ENCODE measurements at places on chromosomes 12 and 14.

- DNase-seq, result peak; percentile 56
Measured at GRCh38 chr12:47838286-47838931, 18.7 kb upstream of the HDAC7 start.

DNA sequence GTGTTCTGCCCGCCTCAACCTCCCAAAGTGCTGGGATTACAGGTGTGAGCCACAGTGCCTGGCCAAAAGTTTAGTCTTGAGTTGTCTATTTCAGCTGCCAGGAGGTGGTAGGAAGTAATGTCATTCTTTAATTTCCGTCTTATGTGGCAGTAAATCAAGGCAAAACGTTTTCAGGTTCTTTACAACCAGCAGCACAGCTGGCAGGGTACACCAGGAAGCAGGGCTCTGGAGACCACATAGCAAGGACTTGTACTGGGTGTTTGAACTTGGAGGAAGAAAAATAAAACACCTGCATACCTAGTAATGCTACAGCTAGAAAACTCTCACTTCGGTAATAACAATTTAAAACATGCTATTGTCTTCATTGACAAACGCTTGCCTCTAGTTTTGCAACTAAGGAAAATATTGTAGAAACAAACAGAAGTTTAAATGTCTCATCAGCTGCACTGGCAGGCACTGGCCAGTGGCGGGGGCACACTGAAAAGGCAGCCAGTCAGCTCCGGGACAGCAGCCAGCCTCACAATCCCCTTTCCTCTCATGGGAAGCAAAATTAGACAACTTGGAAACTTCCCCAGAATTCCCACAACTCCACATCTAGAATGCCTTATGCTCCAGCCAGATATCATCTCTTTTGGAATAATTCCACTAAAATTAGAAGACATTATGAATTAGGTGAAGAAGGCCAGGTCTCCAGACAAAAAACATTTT lies 72.2 kb downstream of the CLIP1 start:
- no peak for DNase-seq

- no peak for DNase-seq
Measured at GRCh38 chr12:131828671-131829355, 620 bp downstream of the MMP17 start.

DNA sequence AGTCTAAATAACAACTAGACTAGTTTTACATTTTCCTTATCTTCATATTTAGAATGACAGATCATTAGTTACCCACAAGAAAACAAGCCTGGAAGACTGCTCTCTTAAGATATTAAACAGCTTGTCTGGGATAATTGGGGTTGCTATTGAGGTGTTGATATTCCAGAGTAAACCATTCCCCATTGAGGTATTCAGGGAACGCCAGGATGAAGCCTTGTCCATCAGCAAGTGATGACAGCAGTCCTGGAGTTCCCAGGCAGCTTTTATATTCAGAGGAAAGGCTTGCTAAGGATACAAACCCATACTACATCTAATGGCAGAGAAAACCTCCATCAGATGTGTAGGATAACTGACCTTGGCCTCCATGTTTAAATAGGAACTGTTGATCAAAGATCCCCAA lies 168.4 kb downstream of the MSRB3 start:
- no peak for DNase-seq

- DNase-seq, result no peak
Measured at GRCh38 chr12:133202493-133203343, 21.4 kb downstream of the ZNF268 start.

DNA sequence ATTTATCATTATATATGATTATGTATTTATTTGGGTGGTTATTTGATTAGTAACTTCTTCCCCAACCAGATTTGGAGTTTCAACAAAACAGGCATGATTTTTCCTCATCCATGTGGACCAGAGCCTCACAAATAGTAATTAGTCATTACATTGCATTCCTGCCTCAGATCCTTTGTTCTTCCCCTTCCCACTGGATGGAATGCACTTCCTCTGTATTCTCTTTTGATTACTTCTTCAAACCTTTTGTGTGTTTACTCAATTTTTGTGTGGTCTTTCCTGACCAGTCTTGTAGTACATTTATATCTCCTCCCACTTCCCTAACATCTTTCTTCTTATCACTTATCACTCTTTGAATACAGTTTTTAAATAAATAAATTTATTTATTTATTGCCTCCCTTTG lies 15.5 kb downstream of the SYT1 start:
- no peak for DNase-seq

DNA sequence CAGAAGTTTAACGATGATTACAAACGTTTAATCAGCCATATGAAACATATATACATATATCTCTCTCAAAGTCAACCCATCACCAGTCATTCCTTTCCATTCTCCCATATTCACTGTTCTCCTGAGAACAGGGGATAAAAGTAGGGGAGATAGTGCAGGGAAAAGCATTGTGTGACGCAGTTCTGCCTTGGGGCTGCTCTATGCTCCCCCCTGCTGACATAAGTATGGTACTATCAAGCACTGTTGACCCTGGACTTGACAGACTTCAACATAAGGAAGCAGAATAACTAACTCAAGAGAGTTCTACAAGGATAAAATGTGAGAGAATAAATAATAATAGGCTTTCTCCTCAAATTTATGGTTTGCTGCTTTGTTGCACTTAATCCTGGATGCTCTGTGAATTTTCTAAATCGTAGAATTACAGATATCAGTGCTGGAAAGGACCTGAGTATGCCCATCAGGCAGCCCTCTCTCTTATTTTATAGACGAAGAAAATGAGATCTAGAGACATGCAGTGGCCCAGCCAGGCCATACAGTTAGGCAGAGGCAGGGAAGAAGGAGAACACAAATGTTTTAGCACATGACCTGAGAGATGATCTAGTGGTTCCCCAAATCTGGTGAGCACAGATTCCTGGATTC lies 87.2 kb downstream of the SCN8A start:
- peak; percentile 46 for DNase-seq

DNA sequence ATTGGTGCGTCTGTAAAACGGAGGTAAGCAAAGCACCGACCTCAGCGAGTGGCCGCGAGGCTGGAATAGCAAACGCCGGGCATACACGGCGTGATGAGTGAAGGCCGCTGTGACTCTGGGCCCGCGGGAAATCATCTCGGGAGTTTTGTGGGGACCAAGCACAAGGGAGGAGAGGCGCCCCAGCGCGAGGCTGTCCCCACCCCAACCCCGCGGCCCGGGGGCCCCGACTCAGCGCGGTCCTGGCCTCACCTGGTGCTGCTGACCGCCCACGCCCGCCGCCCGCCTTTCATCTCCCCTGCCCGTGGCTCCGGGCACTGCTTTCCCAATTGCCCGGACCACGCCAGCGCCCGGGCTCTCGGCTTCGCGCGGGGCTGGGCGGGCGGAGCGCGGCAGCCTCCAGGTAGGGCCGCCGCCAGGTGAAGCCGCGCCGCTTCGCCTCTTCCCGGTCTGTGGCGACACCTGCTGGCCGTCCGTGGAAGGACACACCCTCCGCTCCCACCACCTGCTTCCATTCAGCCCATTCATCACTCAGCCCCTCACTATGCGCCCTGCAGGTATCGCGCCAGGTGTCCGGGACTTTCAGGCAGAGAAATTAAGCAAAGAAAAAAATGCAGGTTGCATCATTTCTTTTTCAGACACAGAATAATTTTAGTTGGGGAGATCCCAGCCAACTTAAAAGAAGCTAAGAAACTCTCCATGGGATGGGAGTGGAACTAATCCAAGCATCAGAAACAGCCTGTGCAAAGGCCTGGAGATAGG lies 360.4 kb downstream of the MED13L start:
- peak; percentile 74 for DNase-seq

DNA sequence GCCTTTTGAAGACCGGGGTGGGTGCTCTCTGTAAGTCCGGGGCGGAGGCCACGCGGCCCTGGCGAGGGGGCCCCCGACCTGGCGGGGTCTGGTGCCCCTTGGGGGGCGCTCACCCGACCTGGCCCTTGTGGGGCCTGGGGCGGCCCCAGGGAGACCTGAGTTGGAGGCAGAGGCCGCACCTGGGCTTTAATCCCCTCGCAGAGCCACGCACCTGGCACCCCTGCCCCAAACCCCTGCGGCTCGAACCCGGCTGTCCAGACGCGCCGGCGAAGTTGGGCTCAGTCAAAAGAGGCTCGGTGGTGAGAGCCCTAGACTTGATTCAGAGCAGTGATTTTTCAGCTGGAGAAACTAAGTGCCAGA lies 267 bp downstream of the CFAP251 start:
- DNase-seq, result no peak

DNA sequence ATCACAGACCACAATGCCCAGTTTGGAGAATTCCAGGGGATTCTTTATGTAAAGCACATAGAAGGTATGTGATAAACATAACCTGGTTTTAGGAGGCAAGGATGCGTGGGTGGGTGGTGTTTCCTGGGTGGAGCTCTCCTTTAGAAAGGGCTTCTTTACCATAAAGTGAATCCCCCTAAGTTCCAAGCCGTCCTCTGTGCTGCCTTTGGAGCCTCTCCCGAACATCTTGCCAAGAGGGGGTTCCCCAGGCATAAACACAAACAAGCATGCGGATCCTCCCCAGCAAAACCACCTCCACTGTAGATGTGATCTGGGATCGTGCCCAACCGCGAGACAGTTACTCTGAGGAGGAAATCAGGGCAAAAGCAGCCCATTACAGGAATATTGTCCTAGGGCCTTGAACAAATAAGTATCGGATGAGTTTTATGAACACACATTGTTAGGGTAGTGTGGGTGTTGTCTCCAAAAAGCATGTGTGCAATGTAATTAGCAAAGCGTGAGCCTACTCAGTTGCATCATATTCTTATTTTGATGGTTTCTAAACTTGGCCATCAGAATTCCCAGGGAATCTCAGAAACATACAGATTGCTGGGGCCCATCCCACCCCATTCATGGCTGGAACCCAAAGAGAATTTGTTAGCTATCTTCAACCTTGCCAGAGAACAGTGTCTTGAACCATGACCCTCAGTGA lies 48.8 kb upstream of the CORO1C start:
- no peak for DNase-seq

GRCh38 chr12:38607295-38607694 lies 290.7 kb downstream of the ALG10B start:
- no peak for DNase-seq

DNA sequence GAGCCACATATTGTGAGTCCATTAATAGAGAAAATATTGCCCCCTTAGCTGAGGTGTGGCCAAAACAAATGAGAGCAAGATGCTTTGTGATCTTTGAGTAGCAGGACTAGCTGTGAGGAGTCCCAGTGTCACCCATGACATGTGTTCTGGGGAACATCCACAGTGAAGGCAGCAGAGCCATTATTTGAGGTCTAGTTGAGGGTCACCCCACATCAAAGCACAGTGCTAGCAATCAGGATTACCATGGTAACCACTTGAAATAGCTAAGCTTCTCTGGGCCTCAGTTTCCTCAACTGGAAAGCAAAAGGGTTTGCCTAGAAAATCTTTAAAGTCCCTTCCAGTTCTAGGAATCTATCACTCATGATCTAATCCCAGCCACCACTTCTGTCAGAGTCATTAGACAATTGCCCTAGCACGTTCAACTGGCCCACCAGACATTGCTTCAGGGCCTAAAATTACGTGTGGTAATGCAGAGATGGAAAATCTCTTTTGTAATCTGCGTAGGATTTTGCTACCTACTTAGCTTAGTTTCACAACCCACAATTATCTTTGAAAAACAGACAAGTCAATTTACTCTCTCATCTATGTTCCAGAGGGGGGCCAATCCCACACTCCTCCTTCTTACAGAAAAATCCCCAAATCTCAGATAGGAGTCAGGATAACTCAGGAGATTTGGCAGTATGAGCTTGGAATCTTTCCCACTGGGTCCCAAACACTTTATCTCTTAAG lies 251.2 kb upstream of the EGLN3 start:
- DNase-seq, result no peak

GRCh38 chr12:49974231-49974675 lies 1.5 kb downstream of the AQP6 start:
- DNase-seq, result no peak

- DNase-seq, result no peak
Measured at GRCh38 chr12:127785540-127785939, 481.4 kb upstream of the TMEM132C start.

DNA sequence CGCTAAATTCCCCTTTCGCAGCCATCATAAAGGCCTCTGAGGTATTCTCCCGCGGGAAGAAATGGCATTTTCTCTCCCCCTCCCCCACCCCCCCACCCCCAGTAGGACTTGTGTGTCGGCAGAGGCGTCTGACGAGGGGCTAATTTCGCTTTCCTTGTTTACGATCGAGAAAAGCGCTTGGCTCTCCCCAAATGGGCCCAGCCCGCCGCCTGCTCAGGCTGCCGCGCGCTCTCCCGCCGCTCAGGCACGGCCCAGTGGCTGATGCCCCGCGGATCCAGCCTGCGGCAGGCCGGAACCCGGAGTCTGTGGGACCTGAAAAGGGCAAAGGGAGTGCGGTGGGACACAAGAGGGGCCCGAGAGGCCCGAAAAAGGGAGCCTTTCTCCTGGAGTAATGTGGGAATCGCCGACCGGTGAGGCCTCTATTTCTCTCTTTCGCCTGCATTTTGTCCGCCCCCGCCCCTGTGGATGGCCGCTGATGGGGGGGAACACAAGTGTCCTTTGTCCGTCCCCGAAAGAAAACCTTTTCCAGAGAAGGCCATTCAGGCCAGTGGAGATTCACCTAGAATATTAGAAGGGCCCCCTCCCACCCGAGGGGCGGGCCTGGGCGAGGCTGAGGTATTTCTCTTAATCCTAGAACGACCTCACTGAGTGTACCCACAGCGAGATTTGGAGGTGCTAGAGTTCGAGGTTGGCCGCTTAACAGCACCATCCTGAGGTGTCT lies 9.0 kb upstream of the HOXC6 start:
- DNase-seq, result no peak

DNA sequence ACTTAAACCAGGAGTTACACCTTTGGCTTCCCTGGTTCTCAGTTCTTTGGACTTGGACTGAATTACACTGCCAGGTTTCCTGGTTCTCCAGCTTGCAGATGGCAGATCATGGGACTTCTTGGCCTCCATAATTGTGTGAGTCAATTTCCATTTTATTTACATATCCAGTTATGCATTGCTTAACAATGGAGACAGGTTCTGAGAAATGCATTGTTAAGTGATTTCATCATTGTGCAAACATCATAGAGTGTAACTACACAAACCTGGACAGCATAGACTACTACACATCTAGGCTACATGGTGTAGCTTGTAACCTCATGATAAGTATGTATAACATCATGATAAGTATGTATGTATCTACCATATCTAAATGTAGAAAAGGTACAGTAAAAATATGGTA lies 276.1 kb upstream of the BTG1 start:
- DNase-seq, result no peak

GRCh38 chr14:51284241-51284640 lies 44.2 kb downstream of the TMX1 start:
- no peak for DNase-seq

DNA sequence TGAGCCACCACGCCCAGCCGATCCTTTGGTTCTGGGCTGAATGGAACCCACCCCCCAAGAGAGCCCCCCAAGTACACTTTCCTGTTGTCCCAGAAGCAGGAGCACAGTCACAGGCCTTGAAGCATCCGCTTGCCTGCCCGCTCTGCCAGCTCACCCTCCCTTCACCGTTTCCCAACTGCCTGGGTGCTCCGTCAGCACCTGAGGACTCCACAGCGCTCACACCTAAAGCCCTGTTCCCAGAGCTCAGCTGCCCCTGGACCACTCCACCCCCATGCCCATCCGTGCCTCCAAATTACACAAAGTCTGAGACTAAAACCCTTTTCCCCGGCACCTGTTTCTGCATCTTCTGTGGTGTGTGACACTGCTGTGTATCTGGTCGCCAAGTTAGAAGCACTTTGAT lies 44.3 kb upstream of the TRAF3 start:
- no peak for DNase-seq

GRCh38 chr14:20559461-20559904 lies 1.4 kb downstream of the RNASE9 start:
- no peak for DNase-seq
